ENCODE measurements at places on chromosomes 4 and X. TPM values are rescaled to one million over a fixed set of nuclear protein-coding genes. Genes with fewer than 3 reads are reported as not detected.

The C4orf36 gene
- 2.0 TPM for total RNA-seq

The TNMD gene
- 0.63 TPM for total RNA-seq

The MAD2L1 gene
- total RNA-seq: 1.9 TPM

The USP17L20 gene
- not detected for total RNA-seq

The CD38 gene
- 8.9 TPM for total RNA-seq

The SLC30A9 gene
- total RNA-seq: 70.8 TPM

The BEX3 gene
- total RNA-seq: 131 TPM

The PGAM4 gene
- not detected for total RNA-seq

The HPGDS gene
- total RNA-seq: 7.4 TPM

The IGSF1 gene
- total RNA-seq: 1.4 TPM

DNA sequence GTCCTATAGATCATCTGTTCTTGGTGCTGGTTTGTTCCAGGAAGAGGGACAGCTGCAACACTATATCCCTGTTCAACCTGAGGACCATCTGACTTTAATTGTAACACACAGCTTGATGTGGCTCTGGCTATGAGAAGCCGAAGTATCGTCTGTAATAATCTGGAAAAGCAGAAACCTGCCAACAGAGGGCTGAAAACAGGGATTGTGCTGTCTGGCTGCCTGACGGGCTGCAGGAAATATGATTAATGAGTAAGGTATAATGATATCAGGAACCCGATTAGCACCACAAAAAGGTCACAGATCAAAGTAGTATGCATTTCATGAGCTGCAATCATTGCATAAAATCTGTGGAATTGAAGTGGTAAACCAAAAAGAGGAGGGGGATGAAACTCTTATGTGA, 170.4 kb upstream of the MAB21L2 start:
- no peaks in the 10 kb centered on the region for H3K36me3 ChIP-seq
- no peak overlapping the region for H3K27ac ChIP-seq
- no peak overlapping the region for H3K4me3 ChIP-seq
- no peaks in the 10 kb centered on the region for H3K4me1 ChIP-seq
- DNase-seq: no peak

GRCh38 chr4:94746746-94747145, 11.0 kb upstream of the BMPR1B start:
- H3K4me1 ChIP-seq: no peaks in the 10 kb centered on the region
- no peaks in the 10 kb centered on the region for H3K36me3 ChIP-seq

GRCh38 chr4:106767991-106768390, 268.1 kb downstream of the DKK2 start:
- H3K4me1 ChIP-seq: no peaks in the 10 kb centered on the region
- DNase-seq: no peak
- no peaks in the 10 kb centered on the region for H3K27me3 ChIP-seq
- H3K36me3 ChIP-seq: no peaks in the 10 kb centered on the region
- H3K4me3 ChIP-seq: no peak overlapping the region
- H3K27ac ChIP-seq: no peak overlapping the region

DNA sequence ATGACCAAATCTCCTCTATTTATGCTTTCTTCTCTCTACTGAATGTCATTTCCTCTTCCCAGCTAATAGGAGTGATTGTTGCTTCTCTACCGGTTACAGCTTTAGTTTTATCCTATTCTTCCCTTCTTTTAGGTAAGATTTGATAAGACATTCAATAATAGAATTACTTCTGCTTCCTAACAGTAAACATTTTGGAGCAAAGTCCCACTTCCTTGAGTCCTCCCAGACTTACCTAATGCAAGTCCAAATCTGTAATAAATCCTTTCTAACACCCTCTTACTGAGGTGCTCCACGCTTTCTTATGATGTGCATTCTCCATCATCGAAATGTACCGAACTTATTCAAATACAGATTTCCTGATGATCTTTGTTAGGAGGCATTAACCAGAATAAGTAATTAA, 79.2 kb upstream of the GPM6A start:
- H3K27ac ChIP-seq: no peak overlapping the region
- H3K27me3 ChIP-seq: no peaks in the 10 kb centered on the region
- no peaks in the 10 kb centered on the region for H3K36me3 ChIP-seq
- no peaks in the 10 kb centered on the region for H3K4me1 ChIP-seq
- no peak overlapping the region for H3K4me3 ChIP-seq
- no peak for DNase-seq

- H3K4me3 ChIP-seq: no peak overlapping the region
- DNase-seq: no peak
- H3K36me3 ChIP-seq: peaks cover 2% of the 10 kb centered on the region
- no peak overlapping the region for H3K27ac ChIP-seq
- peaks cover 5% of the 10 kb centered on the region for H3K4me1 ChIP-seq
These were observed 36.6 kb downstream of the TRMT44 start for GRCh38 chr4:8477095-8477635.

DNA sequence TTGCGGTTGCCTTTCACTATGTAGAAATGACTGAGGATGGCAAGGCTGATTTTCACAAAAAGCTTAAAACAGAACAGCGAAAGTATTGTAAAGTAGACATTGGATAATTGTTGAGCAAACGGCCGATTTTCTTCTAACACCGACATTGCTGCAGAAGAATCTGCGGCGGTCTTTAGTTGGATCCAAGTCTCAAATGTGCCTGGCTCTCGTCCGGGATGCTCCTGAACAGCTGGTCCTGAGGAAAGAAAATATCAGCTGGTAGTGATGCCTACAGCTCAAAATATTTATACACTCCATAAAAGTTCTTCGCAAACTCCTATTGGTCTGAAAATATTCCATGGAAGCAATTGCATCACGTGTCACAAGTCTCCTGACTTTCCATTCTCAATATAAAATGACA, at the start of gene ASB5:
Gene ASB5, minus strand, starts transcription at position 260 of the 400 bp plus-strand sequence. Its CDS starts 114 bp downstream, at position 146.
- DNase-seq: no peak
- no peaks in the 10 kb centered on the region for H3K27me3 ChIP-seq
- no peak within 1 kb of the TSS for H3K4me3 ChIP-seq
- no peak within 1 kb of the TSS for H3K27ac ChIP-seq
- no peaks in the 10 kb centered on the region for H3K4me1 ChIP-seq

GRCh38 chr4:25131926-25132325, 28.3 kb downstream of the SEPSECS start:
- no peaks in the 10 kb centered on the region for H3K36me3 ChIP-seq
- H3K27ac ChIP-seq: no peak overlapping the region
- no peak for DNase-seq

DNA sequence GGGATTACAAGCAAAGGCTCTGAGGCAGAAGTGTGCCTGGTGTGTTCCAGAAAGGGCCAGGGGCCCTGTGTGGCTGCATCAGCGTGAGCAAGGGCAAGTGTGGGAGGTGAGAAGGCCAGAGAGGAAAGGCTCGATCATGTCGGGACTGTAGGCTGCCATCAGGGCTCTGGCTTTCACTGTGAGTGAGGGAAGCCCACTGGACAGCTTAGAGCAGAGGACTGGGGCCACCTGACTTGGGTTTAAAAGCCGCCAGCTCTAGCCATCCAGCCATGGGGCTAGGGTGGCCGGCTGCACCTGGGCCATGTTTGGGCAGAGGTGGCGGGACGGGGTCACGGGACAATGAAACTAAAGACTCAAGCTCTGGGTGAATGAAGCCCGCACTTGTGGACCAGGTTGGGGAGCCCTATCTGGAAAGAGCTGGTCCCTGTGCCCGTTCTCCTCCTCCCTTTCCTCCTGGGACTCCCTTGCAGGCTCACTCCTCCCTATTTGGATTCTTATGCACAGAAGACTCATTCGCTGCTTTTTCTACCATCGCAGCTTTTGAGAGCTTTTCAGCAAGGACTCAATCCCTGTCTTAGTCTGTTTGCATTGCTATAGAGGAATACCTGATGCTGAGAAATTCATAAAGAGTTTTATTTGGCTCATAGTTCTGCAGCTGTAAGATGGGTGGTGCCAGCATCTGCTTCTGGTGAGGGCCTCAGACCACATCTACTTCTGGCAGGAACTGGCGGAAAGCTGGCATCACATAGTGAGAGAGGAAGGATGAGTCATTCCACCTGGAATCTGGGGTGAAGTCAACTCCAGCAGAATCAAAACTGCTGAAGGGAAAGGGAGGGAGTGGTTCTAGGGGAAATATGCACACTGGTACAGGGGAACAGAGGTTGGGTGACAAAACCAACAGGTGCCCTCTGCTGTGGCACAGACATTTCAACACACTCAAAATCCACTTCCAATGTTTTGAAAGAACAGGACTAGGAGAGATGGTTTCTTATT, 15.3 kb downstream of the CTAG1B start:
- DNase-seq: no peak
- H3K27me3 ChIP-seq: no peaks in the 10 kb centered on the region
- no peaks in the 10 kb centered on the region for H3K4me1 ChIP-seq
- H3K27ac ChIP-seq: no peak overlapping the region
- H3K4me3 ChIP-seq: no peak overlapping the region
- no peaks in the 10 kb centered on the region for H3K36me3 ChIP-seq

DNA sequence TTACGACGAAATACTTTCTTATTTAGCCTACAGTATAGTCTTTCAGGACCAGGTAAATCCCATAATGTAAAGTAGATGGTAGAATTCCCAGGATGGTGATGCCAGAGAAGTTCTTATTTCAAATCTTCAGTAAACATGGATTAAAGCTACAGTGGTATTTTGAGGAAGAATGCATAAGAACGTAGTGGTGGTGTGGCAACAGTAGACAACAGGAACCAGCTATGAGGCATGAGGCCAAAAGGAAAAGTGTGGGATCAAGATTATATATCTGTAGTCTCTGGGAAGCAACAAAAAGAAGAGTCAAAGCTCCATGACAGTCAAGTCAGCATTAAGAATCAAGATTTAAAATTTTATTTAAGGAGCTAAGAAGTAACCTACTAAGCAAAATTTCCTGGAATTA, 60.2 kb downstream of the METTL14 start:
- H3K4me1 ChIP-seq: no peaks in the 10 kb centered on the region
- DNase-seq: no peak
- H3K27ac ChIP-seq: no peak overlapping the region
- peaks cover 2% of the 10 kb centered on the region for H3K36me3 ChIP-seq
- no peaks in the 10 kb centered on the region for H3K27me3 ChIP-seq

All from kidney (tissue), 22 donors.